ENCODE measurements at places on chromosomes 7 and 10.

DNA sequence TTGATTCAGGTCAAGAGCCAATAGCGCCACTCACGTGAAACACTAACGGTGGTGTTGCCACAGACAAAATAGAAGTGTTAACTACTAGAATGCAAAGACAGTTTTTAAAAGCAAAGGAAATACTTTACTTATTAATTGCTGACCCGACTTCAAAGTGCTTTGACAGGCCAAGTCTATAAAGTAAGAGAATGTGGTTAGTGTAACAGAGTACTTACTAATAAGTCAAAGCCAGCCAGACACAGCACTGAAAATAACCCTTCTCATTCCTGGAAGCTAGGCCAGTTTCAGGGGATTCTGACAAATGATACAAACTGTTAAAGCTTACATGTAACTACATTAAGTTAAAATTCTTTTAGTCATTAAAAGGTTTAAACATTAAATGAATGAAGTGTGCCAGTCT is 50.3 kb downstream of the ENO4 start:
- DNase-seq = no peak

- DNase-seq = no peak
Observed at GRCh38 chr7:130366564-130366963, 13.7 kb upstream of the CPA1 start.

GRCh38 chr7:134732728-134733127 is 46.7 kb upstream of the CALD1 start:
- DNase-seq = no peak

- no peak for DNase-seq
Observed at GRCh38 chr7:150335108-150335773, 6.2 kb downstream of the RARRES2 start.

- no peak for DNase-seq
Observed at GRCh38 chr7:55488216-55488615, 84.1 kb downstream of the VOPP1 start.

DNA sequence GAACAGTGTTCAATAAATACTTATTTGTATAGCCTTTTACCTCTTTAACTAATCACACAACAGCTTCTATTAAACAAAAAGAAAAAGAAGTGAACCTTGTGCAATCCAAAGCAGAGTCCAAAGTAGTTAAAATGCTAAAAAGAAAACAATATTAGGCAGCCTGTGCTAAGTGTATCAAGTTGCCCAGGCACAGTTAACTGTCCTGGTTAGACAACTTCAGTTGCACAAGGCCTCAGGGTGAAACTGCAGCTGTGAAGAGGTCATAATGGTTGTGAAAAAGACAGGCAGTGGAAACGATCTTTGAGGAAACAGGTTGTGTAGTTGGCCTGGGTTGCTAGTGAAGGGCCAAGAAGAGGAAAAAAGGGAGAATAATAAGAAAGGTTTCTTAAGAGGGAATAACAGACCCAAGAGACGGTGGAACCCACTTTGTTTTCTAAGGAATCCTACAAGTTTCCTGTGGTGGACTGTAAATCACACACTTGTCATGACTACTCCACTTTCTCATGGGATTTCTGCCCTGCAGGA is 6.0 kb upstream of the CROT start:
- no peak for DNase-seq

- DNase-seq = no peak
Observed at GRCh38 chr10:9957351-9957750, 1060.3 kb upstream of the CELF2 start.

DNA sequence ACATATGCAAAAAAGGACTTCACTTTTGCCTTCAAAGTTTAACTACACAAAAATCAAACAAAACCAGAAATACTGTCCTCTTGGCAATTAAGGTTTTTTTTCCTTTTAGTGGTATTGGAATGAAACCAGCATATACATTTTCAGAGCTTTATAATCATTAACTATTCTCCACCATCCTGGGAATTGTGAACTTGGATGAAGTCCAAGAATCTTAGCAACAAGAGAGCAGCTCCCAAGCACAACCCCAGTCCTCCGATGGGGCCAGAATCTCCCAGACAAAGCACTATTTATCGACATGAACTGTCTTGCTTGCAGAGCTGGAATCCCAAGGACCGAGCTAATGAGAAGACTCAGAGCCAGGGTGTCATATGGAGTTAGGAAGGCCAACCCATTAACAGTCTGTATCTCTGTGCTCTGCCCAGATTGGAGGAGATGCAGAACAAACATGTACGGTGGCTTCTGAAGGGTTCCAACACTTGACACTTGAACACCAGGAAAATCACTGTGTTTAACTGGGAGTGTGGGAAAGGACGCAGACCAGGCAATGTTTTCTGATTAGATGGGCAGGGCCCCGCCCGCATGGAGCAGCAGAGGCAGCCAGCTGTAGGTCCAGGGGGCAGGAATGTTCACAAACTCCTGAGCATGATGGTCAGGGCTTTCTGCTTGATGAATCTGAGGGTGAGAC is 35.5 kb downstream of the PPP1R3C start:
- no peak for DNase-seq

DNA sequence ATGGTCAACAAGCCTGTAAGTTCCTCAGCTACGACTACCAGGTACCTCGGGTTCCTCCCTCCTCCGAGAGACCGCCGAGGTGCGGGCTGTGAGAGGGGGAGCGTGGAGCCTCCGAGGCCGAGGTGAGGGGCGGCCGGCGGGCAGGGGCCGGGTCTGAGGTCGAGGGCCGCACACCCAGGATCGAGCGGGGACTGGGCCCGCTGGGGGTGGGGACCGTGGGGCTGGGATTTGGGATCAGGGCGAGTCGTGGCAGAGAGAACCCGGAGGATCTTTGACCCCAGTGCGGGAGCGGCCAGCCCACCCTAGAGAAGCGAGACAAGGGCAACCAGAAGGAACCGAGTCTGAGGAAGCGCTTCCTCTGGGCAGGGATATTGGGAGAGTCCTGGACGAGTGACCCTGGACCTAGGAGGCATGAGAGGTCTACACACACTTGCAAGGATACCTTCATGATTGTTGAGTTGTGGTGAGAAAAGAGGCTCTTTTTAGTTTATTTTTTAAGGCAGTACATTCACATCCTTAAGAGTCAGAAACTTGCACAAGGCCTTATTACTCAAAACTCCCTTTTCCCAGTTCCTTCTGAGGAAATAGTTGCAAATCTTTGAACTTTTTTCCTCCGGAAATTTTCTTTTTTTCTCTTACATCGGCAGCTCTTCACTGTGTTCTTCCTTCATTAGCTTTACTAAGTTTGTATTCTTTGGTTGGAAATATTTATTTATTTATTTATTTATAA is 395 bp downstream of the ZNF487 start:
- DNase-seq = no peak

DNA sequence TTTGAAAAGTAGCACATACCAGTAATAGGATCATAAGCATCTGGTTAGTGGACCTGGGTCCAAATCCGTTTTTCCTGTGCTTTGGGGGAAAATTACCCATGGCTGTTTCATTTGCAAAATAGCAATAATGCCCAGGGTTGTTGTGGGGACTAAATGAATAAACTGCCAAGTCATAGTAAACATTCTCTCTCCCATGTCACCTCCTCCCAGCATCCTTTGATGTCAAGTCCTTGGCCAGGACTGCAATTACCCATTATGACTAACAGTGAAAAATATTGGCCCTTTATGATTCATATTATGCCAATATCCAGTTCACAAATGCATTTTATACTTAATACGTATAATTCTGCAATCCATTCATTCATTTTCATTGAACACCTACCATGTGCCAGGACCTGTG is 23.0 kb downstream of the TOMM7 start:
- DNase-seq = no peak

DNA sequence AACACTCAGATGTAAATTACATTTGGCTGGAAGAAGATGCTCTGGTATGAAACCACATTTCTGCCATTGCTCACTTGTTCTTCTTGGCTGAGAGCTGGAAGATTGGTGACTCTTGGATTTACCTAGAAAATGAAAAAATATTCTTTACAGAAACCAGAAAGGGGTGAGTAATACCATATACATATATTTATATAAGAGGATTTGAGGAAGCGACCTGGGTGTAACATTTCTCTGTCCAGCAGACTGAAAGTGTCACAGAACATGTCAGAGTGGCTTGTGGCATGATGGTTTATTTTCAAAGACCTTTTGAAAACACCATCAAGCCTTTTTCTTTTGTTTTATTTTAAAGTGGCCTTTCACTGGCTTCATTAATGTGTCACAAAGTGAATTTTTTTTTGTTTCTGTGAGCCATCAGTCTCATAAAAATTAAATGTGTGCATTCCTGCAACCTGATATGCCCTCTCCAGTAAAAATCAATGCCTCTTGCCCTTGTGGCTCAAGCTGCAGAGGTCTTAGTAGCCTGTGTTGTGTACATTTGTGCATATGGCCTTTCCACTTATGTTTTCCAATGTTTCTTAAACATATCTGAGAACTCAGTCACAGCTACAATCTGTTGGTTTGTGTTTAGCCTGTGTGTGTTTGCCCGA is 23.5 kb downstream of the CREB5 start:
- no peak for DNase-seq

DNA sequence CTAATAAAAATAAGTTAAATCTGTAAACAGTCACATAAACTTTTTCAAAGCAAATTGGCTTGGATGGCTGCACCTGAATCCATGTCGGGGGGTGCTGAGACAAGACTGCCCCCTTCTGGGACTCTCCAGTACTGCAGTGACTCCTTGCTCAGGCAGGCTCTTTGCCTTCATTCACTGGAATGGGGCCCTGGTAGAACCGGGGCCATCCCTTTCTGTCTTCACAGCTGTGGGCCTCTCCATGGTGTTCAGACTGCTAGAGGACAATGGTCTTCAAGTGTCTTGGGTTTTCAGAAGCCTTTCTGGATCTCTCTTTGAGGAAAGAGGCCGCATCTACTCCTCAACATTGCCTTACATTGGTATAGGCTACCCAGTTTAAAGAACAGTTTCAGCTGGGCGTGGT is 16.1 kb upstream of the IMPDH1 start:
- peak; percentile 65 for DNase-seq

- DNase-seq = no peak
Observed at GRCh38 chr7:158803367-158803969, 25.8 kb downstream of the ESYT2 start.

DNA sequence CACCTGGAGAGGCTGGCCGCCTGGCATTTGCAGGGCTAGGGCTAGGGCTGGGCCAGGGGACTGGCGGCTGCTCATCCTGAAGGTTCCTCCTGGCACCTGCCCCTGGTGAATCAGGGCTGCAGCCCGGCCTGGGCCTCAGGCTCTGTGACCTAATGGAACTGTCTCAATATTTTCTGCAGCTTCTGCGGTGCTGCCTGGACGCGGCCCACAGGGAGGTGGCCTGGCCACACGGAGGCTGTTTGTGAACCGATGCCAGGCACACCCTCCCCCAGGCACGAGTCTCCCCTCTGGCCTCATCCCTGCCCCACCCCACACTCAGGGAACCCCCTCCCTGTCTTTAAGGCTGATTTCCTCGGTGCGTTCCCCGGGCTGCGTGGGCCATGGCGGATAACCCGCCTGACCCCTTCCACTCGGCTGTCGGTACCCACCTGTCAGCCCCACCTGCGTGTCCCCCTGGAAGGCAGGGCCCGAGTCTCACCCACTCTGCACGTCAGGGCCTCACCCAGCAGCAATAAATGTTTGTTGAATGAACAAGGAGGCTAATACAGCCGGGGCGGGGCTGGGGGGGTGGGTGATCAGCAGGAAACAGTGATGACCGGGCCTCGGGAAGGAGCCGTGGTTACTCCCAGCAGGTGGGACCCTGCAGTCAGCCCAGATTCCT is 54.5 kb upstream of the DNAJB6 start:
- DNase-seq = no peak

DNA sequence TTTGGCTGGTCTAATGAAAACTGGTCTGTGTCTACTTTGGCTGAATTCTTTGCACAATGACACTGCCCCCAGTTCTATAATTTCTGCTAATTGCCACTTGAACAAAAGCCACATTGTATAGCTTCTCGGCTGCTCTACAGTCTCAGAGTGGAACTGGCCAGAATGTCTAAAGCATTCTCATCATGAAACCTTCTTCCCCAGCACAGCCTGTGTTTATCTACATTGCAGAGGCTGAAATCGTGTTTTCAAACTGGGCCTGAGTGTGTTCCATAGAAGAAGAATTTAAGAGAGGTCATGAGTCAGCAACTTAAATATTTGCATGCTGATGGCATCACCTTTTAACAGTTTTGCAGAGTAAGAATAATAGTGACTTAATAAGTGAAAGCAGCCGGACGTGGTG is 177.2 kb downstream of the BUB3 start:
- DNase-seq = no peak

DNA sequence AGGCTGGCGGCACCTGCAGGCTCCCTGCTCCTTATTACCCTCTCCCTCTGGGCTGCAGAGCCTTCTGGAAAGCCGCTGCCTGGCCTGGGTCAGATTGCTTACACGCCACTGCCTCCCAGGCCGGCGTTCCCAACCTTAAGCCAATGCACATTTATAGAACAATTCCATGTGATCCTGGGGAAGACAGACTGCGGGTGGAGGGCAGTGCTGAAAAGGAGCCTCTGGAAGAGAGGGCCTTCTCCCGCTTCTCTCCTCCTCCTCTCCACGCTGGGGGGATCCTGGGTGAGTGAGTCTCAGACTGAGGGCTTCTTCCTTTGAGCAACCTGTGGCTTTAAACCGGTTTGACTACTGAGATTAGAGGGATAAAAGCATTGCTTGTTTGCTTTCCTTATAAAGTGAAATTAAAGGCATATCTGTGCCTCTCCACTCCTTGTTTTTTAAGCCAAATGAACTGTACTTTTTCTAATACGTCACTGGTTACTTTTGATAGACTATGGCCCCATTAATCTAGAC is 5.5 kb downstream of the TACC2 start:
- no peak for DNase-seq

DNA sequence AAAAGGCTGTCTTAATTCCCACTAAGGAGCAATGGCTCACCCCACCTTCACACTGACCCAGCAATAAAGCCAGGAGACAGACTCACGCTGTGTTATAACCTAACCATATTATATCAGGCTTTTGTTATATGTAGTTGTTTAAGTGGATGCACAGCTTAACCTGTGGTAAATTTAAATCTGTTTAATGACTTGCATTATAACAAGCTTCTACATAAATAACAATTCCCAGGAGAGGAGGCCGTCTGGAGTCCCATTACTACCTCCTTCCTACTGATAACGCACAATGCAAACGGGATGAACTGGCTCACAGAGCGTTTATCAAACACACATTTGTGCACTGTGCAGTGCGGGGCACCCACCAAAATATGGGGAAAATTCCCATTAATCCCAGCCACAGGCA is 102.1 kb upstream of the MGMT start:
- no peak for DNase-seq

- no peak for DNase-seq
Observed at GRCh38 chr10:133082685-133083421, 4.9 kb upstream of the ADGRA1 start.

DNA sequence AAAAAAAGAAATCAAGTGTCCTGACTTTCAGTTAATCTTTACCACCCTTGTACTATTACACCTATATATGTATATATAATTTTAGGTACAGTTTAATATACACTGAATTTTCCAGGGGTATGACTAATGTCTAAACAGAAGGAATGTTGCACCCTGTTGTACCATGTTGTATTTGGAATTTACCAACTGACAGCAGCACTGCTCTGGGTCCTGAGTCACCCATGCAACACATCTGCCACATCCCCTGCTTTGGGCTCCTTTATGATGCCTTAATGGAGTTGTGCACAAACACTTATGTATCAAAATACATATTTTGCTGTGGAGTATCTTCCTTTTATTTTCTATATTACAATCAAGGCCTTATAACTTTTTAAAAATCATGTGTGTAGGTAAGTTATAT is 21.2 kb downstream of the YAE1 start:
- no peak for DNase-seq

All from urothelium cell line (cell line).